Renal pelvis (tissue), 12 donors: ENCODE measurements at places on chromosomes 16 and 17. TPM values are rescaled to one million over a fixed set of nuclear protein-coding genes. Genes with fewer than 3 reads are reported as not detected.

The CLDN7 gene
- polyA plus RNA-seq, result 45.0 TPM

DNA sequence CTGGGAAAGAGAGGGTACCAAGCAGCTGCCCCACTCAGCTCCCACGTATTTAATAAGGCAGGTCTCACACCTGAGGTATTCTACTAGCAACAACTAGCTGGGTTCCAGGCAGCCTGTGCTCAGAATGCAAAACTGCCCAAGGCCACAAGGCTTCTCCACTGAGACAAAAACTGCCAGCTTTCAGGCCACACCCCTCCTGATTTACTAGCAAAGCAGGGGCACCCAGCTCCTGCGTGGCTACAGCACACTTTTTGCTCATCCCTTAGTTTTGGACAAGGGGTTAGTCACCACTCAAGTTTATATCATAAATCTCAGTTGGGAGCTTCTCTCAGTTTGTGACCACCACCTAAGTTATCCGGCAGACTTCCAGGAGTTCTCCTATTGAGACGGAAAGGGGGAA lies 494.6 kb downstream of the CDH11 start:
- DNase-seq, result no peak

- DNase-seq, result no peak
Measured at GRCh38 chr16:52563767-52564611, 17.0 kb upstream of the TOX3 start.

The ADAP2 gene
- polyA plus RNA-seq, result 3.1 TPM

The TP53TG3 gene
- polyA plus RNA-seq, result 0.11 TPM

GRCh38 chr16:64629622-64630021 lies 492.2 kb downstream of the CDH11 start:
- DNase-seq, result no peak

DNA sequence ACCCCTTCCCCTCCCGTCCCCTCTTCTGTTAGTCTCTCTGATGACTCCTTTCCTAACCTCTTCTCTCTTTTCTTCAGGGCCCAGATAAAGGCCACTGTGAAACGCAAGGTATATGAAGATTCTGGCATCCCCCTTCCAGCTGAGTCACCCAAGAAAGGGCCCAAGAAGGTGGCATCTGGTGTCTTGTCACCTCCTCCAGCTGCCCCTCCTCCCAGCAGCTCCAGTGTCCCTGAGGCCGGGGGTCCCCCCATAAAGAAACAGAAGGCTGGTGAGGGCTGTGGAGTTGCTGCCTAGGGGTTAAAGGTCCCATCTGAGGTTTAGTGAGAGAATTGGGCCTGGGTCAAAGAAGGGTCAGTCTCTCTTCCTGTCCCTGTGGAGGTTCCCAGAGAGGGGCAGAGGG lies 4.0 kb downstream of the RNASEK start:
- no peak for DNase-seq
